ENCODE measurements at places on chromosomes 2 and 18.

DNA sequence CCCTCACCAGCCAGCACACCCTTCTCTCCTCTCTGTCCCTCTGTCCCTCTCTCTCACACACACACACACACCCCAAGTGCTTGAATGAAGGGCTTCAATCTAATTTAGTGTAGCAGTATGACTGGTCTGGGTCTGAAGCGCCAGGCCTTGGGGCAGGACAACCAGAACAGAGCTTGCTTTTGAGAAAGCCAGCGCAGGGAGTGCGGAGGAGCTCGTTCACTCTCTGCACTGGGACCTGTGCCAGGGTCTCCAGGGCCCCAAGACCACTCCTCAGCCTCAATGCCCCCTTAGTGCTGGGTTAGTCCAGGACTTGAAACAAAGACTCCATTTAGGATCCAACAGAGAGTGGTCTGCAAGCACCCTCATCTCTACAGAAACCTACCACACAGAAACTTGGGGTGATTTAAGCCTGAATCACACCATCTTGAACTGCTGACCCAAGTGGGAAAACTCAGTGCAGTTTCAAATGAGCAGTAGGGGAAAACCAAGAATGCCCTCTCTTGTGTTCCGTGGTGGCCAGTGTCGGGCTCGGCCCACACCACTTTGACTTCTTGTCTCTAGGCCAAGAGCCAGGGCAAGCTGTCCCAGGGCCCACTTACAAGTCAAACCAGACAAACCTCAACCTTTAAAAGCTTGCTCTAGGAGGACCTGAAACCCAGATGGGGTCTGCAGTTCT is 66.6 kb upstream of the WIPF1 start:
- no peak for DNase-seq

DNA sequence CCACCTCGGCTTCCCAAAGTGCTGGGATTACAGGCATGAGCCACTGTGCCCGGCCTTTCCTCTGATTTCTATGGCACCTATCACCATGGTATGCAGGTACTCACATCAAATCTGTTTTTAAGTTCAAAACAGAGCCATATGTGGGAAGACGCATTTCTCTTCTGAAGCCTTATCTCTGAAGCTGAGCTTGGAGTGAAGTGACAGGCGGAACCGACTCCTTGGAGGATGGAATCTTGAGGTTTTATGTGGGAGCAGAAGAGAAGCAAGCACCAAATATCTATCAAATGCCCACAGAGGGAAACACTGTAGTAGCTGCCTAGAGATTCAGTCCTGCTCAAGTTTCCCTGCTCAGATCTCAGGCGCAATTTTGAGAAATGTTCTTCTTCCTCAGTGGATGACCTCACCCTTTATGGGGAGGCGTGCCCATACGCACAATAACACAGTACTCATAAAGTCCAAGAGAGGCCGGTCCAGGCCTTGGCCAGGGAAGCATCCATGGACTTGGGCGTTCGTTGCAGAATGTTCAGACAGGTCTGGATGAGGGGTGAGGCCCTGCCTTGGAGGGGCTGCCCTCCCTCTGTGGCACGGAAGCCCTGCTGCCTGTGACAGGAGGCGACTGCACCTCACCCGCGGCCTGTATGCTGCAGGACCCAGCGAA is 67.9 kb downstream of the HNRNPLL start:
- DNase-seq: no peak

DNA sequence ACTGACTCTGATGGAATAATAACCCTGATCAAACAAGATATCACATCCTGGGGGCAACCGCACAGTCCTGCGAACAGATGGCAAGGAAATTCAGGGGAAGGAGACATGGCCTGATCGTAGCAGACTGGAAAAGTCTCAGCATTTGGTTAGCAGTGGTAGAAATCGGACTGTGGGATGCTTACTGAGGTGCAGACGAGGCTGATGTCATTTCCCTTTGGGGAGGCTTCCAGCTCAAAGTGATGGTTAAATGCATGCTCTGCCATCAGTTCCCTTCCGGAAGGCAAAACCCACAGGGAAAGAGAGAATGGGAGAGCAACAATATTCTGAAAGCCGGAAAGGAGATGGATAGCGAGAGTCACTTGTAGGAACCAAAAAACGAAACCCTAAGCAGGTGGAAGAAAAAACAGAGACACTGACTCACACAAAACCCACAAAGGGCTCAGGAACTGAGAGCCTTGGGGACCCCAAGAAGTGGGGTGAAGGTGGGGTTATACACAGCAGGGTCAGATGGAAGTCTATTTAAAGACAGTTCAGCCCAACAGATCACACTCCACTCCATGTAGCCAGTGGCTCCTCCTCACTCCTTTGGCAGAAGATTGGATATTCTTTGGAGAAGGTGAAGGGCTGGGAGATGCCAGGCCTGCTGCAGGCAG is 93.1 kb downstream of the INPP5D start:
- DNase-seq: no peak

- no peak for DNase-seq
Observed at GRCh38 chr2:83051538-83052170, 1407.4 kb downstream of the SUCLG1 start.

DNA sequence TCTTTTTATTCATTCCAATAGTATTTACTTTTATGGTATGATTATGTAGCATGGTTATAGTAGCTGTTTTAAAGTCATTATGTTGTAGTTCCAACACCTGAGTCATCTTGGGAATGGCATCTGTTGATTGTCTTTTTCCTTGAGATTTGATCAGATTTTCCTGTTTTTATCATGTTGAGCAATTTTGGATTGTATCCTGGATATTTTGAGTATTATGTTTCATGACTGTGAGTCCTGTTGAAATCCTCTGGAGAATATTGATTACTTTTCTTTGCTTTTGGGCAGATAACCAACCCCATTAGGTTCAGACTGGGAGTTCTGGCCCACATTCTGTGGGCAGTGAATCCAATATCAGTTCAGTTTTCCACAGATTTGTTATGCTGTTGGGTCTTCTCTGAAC is 163.2 kb upstream of the SPRED2 start:
- DNase-seq: no peak

- no peak for DNase-seq
Observed at GRCh38 chr2:205610437-205610836, 71.9 kb upstream of the NRP2 start.

GRCh38 chr2:41414486-41415230 is 633.2 kb upstream of the PKDCC start:
- peak; percentile 1 for DNase-seq

DNA sequence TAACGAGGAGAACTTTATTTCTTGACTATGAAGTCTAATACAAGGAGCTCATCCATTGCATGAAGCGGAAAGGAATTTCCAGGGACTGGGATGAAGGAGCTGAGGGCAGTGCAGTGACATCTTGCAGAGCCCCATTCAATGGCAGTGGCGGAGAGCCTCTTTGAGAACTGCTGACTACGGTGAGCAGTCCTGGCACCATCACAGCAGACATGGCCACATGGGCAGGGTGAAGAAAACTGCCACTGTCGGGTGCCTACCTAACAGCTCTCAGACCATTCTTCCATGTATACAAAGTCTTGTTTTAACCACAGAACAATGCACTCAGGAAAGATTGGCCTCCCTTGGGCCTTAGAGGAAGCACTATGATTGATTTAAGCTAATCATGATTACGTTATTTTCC is 506.1 kb upstream of the DCC start:
- no peak for DNase-seq

- no peak for DNase-seq
Observed at GRCh38 chr2:164028814-164029534, 293.2 kb upstream of the FIGN start.

GRCh38 chr2:95384854-95385569 is 17.5 kb upstream of the FAHD2A start:
- DNase-seq: no peak

DNA sequence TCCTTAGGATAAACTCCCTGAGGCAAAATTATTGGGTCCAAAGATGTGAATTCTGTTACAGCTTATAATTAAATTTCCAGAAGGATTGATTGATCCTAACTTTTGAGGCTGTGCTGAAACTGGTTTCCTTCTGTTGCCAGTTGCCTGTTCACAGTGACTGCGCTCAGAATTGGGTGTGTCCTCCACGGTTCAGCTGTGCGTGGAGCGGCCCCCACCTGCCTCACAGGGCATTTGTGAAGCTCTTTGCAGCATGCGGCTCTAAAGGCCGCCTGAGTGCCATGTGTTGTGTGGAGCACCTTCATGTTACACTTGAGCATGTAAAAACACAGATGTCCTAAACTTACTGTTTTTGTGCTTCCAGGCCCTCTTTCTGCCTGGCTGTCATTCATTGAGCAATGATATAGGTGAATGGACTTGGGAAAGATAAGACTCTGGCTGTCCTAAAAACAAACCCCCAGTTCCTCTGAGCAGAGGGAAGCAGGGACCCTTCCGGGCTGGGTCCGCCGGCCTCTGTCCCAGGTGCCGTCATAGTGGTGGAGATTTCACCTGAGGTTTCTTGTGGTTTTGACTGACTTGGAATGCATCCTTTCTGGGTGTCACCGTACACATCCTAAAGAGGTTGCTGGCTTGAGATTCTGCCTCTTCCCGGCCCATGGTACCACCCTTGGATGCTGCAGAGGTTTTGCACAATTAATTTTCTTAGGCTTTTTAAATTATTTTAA is 173.6 kb downstream of the LDLRAD4 start:
- no peak for DNase-seq

- DNase-seq: no peak
Observed at GRCh38 chr18:32201948-32202672, 12.3 kb downstream of the MEP1B start.

- DNase-seq: no peak
Observed at GRCh38 chr2:70520825-70521224, 32.8 kb downstream of the TGFA start.

- DNase-seq: no peak
Observed at GRCh38 chr2:181185421-181185820, 205.0 kb downstream of the UBE2E3 start.

DNA sequence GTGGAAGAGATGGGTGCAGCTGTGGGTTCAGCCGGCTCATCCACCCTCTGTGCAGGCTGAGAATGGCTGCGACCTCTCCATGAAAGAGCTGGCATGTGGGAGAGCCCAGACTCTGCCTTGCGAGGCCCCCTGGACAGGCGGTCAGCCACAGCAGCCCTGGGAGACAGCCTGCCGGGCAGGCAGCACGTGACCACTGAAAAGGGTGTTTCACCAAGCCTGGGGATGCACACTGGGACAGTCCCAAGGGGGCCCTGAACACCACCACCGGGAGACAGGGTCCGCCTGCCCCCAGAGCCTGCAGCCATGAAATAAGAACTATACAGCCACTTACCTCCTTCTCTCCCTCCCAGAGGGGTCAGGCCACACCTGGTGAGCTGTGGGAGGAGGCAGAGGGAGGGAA is 11.5 kb downstream of the RFX8 start:
- DNase-seq: no peak

DNA sequence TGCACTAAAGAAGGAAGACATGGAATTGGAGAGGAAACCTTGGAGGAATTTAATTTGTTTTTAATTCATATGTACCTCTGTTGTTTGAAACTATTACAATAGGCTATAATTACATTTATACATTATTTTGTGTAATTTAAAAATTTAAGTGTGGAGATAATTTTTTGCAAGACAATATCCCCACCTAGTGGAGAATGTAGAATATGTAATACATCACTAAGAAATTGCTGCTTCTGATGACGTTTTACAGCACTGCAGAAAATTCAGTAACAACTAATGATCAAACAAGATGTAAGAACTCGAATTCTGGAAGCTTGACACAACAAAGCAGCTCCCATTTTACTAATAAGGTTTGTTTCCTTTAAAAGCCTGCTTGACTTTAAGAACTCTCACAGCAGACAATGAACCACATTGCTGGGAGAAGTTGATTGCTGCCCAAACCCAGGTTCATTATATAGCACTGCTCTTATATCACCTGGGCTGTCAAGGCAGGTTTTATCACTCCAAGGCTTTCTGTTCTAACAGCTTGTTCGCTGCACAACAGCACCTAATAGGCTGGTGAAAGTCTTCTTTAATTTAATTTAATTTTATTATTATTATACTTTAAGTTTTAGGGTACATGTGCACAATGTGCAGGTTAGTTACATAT is 53.4 kb downstream of the THADA start:
- DNase-seq: no peak

- DNase-seq: no peak
Observed at GRCh38 chr2:36698993-36699392, 2.5 kb downstream of the VIT start.

DNA sequence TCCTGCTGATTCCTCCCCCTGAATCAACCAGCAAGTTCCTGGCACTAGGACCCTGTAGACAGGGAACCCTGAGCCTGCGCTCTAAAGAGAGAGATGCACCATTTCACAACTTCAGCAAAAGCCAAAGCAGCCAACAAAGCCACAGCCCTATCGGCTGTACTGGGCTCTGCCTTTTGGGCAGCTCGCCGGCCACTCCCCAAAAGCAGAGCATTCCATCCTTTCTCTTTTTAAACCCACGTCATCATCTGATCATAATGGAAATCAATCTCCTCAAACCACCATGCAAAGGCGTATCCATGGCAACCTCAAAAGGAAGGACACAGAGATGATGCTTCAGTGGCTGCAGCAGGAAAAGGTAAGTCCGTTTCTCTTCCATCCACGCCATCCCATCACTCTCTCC is 5.3 kb upstream of the DCTN1 start:
- no peak for DNase-seq

DNA sequence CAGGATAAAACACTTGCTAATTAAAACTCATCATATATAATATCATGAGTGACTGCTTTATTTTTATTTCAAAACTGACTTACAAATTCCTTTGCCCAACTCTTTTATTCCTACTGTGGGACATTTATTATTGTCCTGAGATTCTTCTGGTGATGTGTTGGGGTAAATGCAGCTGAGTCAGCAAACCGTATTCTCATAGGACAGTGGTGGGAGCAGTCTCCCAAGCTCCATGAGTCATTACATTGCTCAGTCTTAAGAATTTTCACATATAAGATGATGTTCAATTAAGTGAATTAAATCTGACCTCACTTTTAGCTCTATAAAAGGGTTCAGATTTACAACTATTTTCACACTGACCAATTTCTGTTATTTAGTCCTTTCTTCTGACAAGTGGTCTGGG is 1530.7 kb downstream of the LRP1B start:
- DNase-seq: no peak

- DNase-seq: no peak
Observed at GRCh38 chr2:148817210-148817708, 57.8 kb upstream of the KIF5C start.

- DNase-seq: no peak
Observed at GRCh38 chr2:30155889-30156658, 9.3 kb downstream of the YPEL5 start.

- DNase-seq: no peak
Observed at GRCh38 chr18:55370936-55371335, 217.1 kb downstream of the TCF4 start.

DNA sequence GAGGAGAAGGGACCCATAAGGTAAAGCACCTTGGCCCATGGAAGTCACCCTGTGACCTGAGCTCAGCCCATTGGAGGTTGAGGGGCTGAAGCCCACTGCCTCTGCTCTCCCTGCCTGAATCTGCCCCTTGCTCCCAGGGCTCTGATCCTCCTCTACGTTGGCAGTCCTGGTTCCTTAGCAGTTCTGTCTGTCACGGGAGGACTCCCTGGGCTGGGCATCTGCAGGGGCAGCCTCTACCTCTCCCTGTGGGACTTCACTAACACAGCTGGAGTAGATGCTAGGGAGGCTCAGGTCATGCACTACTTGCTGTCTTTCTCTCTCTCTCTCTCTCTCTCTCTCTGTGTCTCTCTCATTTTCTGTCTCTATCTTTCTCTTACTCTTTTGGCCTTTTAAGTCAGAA is 8.7 kb downstream of the GYPC start:
- DNase-seq: no peak
